ENCODE measurements at places on chromosomes 12 and 14.

DNA sequence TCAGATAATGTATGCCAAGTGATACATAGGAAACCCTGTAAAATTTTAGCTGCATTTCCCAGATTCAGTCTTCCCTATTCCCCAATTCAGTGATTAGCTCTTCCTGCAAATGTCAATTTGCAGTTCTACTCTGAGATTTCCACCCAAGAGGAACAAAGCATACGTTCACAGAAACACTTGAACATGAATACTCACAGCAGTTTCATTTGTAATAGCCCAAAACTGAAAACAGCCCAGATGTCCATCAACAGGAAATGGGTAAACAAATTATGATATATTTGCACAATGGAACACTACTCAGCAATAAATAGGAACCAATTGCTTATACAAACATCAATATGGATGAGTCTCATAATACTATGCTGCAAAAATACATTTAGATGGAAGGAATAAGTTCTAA is 194.2 kb downstream of the GXYLT1 start:
- DNase-seq = no peak

GRCh38 chr12:66636771-66637170 is 42.1 kb downstream of the GRIP1 start:
- DNase-seq = no peak

DNA sequence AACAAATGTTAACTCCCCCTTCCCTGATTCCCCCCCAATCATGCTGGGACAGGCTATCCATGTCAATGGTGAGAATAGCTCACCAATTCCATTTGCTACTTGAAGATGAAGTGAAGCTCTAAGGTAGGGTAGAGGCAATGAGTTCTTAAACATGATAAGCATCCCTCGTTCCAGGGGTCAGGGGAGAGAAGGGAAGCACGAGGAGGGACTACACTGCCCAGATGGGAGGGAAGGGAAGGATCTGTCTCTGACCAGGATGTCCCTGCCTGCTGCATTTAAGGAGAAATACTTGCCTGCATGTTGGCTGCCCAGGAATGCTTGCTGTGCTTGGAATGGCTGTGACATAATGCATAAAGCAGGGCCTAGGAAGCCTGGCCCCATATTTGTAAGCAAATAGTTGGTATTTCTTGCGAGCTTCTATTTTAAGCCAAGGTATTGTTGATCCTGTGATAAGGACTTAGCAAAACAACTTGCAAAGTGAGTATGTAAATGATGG is 155.1 kb downstream of the CEP83 start:
- no peak for DNase-seq

GRCh38 chr14:76936483-76936882 is 92.0 kb downstream of the IRF2BPL start:
- no peak for DNase-seq

GRCh38 chr14:50049093-50049492 is 67.3 kb downstream of the VCPKMT start:
- no peak for DNase-seq

DNA sequence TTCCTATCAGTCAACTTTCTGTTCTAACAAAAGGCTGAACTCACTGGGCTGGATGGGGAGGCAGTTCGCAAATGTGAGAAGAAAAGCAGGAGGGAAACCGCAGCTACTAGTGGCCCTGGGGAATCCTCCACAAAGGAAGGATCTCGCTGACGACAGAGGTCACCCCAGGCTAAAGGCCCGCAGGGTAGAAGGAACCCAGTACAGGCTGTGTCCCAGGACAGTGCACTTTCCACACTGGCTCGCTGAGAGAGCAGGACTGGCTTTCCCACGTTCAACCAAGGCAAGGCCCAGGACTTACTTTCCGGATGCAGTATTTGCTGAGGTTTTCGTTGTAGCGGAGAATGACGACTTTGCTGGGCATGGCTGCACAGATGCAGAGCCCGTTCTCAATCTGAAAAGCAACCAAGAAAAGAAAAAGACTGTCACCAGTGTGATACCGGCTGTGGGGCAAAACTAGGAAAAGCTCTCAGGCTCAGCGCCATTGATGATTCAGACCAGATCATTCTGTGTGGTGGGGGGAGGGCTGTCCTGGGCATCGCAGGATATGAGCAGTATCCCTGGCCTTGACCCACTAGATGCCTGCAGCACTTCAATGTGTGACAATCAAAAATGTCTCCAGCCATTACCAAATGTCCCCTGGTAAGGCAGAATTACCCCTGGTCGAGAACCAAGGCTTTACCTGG is 36.3 kb downstream of the PRKAB1 start:
- DNase-seq = no peak

- no peak for DNase-seq
Observed at GRCh38 chr12:78290606-78291345, 460.1 kb downstream of the NAV3 start.

DNA sequence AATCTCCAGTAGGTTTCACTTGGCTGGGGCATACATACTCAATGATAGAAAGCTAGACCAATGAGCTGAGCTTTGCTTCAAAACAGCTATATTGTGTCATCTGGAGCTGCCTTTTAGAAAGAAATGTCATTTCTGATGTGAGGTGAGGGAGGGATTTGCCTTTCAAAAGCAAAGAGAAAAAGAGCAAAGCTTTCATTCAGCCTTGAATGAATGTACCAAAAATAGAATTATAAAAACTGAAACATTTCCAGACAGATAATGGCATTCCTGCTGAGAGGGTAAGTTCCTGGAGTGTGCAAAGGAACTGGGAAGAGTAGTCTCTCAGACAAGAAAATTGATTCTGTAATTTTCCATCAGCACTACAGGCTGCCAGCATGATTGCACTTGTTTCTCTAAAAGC is 710.0 kb downstream of the LRFN5 start:
- DNase-seq = no peak

- no peak for DNase-seq
Observed at GRCh38 chr14:68084256-68084655, 264.7 kb downstream of the RAD51B start.

DNA sequence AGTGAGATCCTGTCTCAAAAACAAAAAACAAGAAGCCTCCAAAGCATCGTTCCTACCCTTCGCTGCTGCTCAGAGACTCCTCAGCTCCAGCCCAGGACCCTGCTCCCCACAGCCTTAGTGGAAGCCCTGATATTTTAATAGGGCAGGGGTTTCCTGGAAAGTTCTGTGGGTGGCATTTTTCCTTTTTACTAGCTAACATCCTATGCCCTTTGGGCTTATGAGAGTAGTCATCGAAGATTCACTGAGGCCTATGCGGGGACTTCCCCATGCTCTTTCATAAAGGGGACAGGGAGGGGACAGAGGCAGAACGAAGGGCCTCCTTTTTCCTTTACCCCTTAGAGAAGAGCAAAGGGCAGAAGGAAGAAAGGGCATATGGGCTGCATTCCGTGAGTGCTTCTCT is 8.3 kb downstream of the LAG3 start:
- no peak for DNase-seq

- DNase-seq = no peak
Observed at GRCh38 chr14:92360651-92361370, 37.8 kb downstream of the SLC24A4 start.

- DNase-seq = no peak
Observed at GRCh38 chr12:128798571-128799341, 25.0 kb downstream of the SLC15A4 start.

- DNase-seq = peak; percentile 71
Observed at GRCh38 chr12:124609041-124609989, 41.9 kb upstream of the NCOR2 start.

DNA sequence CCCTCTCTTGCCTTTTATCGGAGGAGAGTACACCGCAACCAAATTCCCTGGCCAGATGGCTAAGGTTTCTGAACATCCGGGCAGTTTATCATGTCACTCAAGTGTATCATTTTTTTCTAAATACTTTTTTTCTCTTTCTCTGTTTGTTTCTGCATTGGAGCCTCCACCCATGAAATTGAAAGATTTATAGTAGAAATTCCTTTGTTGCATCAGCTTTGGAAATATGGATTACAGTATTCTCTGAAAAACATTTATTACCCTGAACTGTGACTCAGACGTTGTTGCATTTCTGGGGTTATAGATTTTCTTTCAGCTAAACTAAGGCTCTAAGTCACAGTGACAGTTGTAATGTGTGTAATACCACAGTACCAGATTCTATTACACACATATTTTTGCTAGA is 187.0 kb downstream of the SPTSSA start:
- no peak for DNase-seq

DNA sequence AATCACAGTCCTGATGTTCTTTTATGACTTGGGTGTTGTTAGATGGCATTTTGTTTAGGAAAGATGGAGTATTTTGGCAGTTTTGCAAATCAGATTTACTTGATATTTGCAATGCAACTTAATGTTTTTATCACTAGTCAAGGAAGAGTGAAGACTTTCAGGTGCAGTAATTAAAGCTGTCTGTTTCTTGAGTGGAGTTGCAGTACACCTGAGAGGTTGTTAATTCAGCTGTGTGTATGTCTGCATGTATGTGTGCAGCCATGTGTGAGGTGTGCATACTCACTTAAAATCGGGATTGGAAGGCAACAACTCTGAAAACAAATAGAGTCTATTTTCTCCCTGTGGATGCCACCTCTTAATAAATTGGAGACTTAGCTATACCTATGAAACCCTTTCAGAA is 94.5 kb downstream of the RMST start:
- DNase-seq = no peak

GRCh38 chr12:34294671-34295365 is 272.5 kb downstream of the ALG10 start:
- DNase-seq = no peak

DNA sequence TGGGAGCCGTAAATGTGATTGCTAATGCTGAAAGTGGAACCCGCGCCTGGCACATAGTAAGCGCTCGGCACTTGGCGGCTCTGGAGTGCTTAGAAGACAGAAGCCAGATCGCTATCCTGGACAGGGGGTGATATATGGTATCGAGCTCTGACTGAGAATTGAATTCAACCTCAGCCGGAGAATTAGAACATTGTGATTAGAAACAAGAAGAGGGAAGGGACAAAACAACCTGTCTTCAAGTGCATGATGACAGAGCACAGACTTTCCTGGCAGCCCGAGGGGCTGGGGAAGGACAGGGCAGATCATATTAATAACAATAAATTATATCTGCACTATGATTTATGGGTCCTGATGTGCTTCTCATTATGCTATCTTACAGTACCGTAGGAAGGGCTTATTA is 66.9 kb upstream of the TBX3 start:
- no peak for DNase-seq

GRCh38 chr12:127176804-127177203 is 1090.2 kb upstream of the TMEM132C start:
- DNase-seq = no peak

GRCh38 chr12:93025145-93026103 is 96.3 kb upstream of the EEA1 start:
- no peak for DNase-seq

- no peak for DNase-seq
Observed at GRCh38 chr14:104361101-104361591, 218.4 kb upstream of the C14orf180 start.

GRCh38 chr12:29609431-29610215 is 112.1 kb upstream of the OVCH1 start:
- no peak for DNase-seq

GRCh38 chr14:58972233-58973017 is 216.0 kb upstream of the DAAM1 start:
- DNase-seq = no peak

- DNase-seq = no peak
Observed at GRCh38 chr12:46438719-46439319, 66.2 kb upstream of the SLC38A2 start.

DNA sequence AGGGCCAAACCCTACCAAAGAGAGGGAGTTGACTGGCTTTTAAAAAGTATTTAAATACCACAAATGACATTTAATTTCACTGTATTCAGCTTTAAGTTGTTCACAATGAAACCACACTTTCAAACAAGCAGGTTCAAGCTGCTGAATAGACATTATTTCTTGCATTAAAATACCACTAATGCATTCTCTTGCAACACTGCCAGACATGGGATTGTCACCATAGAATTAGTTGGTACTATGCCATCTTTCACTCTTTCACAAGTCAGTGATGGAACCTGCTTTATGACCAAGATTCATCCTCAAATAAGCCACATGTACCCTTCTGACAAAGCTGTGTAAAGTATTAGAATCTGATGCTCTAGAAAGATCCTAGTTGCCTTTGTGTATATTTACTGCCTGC is 239.4 kb downstream of the PAWR start:
- DNase-seq = no peak

GRCh38 chr14:22190411-22191191 is 398.4 kb downstream of the DAD1 start:
- no peak for DNase-seq

- no peak for DNase-seq
Observed at GRCh38 chr12:106883426-106883825, 72.3 kb upstream of the TMEM263 start.

DNA sequence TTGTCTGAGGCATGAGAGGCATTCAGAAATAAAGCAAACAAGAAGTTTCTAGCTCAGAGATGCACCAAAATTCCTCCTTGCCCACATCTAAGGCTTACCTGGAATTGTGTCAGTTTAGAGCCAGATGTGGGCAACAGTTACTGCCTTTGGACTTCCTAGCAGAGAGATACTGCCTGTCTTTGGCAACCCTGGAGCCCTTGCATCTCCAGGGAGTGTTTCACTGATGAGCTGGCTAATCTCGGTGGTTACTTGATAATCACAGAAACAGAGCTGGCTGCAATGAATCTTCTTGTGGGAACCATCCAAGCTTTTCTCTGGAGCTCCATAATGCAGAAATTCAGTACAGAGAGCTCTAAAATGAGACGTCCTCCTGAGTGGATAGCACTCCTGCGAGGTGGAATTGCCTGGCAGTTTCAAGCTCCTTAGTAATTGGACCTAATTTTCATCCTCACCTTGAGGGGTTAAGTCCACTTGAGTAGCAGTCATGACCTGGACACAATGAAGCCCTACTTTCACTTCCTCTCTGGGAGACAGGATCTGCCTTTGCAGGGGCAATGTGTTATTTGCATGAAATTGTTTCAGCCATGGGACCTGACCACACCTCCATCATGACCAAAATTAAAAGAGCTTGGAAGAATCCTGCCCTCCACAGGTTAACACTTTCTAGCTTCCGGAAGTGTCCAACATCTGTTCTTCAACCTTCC is 108.8 kb upstream of the ARHGAP5 start:
- no peak for DNase-seq

DNA sequence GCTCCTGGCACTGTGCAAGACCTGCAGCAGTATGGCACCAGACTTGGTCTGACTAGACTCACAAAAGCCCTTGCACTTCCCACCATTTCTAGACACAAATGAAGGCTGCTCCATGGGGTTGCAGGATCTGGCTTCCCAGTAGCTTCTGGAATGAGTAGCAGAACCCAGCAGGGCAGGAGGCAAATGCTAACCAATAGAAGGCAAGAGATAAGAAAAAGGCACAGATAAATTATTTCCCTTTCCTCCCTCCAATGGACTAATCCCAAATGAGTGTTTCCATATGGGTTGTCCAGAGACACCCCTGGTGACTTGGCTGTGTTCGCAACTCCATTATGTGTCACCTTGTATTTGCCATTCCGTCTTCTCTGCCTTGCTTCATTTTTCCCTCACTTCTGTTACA is 49.7 kb downstream of the KIF21A start:
- DNase-seq = no peak

DNA sequence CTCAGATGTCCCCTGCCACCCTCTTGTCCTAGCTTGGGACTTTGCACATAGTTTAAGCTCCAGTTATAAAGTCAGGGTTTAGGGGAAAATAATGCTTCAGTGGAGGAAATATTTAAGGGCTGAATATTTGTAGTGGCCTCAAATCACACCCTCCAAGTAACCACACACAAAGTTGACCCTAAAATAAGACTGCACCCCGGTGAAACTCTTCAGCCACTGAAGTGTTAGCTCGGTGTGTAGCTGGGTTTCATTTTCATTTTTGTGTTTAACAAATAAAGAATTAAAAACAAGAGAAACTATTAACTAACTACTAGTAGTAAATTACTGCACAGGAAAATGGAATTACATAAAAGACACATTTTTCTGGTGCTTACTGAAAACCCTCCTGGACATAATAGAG is 14.8 kb upstream of the BCL11B start:
- DNase-seq = no peak

- no peak for DNase-seq
Observed at GRCh38 chr14:55807881-55808379, 227.9 kb downstream of the KTN1 start.
